Psoas muscle (tissue), 8 donors: ENCODE measurements at places on chromosomes 7 and 10. TPM values are rescaled to one million over a fixed set of nuclear protein-coding genes. Genes with fewer than 3 reads are reported as not detected.

DNA sequence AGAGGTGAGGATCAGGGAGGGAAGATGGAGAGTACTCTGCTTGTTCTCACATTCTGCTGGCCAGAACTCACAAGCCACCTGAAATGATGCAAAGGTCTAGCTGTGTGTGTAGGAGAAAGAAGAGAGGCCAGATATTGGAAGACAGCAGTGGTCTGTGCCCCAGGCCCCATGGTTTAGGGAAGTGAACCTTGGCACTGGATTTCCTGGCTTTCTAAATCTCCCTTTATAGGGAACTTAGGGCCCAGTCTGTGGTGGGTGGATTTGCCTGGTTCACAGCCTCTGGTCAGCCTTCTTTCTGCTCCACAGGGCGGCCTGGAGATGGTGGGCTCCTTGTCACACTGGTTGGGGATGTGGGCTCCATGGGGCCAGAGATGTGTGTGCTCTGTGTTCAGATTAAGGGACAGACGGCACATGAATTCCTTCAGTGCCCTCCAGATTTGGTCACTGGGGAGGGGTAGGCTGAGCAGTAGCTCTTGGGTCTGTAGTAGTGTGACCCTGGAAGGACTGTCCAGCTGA, 9.5 kb upstream of the SH2D4B start:
- no peaks in the 10 kb centered on the region for H3K27me3 ChIP-seq
- H3K4me1 ChIP-seq = no peaks in the 10 kb centered on the region
- H3K4me3 ChIP-seq = no peak overlapping the region
- no peak overlapping the region for H3K27ac ChIP-seq
- DNase-seq = peak; percentile 38

Gene ZDHHC6
- 27.7 TPM for polyA plus RNA-seq

Gene RSPH10B
- 0.60 TPM for polyA plus RNA-seq

Gene TMEM270
- not detected for polyA plus RNA-seq

- H3K4me1 ChIP-seq = no peaks in the 10 kb centered on the region
- H3K27ac ChIP-seq = no peak overlapping the region
- DNase-seq = no peak
- H3K27me3 ChIP-seq = no peaks in the 10 kb centered on the region
These were observed 233.6 kb downstream of the GLRX3 start for GRCh38 chr10:130369645-130370381.

Gene SHH
- 0.01 TPM for polyA plus RNA-seq

DNA sequence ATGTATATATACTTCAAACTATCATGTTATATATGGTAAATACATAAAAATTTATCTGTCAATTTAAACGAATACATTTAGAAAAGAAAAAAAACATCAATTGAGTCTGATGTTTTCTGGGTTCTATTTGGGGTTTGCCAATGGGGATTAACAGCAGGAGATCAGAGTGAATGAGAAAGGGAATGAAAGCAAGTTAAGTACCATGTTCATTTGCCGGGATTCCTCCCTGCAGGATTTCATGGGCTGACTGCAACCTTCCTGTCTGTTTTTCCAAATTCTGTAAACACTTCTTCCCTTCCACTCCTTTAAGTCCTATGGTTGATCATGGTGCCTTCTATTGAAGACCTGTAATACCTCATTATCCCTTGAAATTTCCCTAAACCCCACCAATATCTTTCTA, 33.9 kb upstream of the SEMA3A start:
- H3K4me3 ChIP-seq = no peak overlapping the region
- no peaks in the 10 kb centered on the region for H3K36me3 ChIP-seq
- no peak for DNase-seq
- no peaks in the 10 kb centered on the region for H3K4me1 ChIP-seq

GRCh38 chr10:79446758-79447084, 1.3 kb upstream of the ZCCHC24 start:
- H3K27me3 ChIP-seq = no peaks in the 10 kb centered on the region
- H3K27ac ChIP-seq = peak overlapping the region; percentile 93
- H3K4me3 ChIP-seq = peak overlapping the region; percentile 76
- peaks cover 49% of the 10 kb centered on the region for H3K4me1 ChIP-seq

Gene CCAR1
- 26.7 TPM for polyA plus RNA-seq
